NB4 (cell line): ENCODE measurements at places on chromosomes 13 and 19.

DNA sequence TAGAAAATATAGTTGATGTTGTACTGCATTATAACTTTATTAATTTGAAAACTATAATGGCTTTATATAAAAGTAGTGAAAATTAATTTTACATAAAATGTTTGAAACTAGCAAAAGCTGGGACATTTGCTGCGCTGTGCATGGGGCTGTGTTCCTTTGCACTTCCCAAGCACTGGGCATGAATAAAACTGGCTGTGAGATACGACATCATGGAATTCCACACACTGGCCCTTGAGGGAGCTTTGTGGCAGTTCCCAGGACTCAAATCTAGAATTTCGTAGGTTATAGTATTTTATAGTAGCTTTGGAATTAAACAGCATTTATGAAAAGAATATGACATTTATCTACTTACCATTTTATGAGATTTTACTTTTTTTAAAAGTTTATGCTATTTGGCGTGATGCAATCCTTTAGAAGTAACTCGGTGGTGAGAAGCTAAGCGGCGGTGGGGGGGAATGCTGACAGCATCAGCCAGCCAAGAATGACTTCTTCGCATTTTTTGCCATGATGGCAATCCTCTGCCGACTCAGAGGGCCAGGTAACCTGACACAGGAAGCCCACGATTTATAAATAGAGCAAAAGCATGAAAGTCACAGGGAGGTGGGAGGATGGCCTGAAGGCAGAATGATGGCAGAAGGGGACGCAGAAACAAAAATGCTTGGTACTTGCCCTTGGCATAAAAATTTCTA is 553.5 kb downstream of the MYO16 start:
- DNase-seq, result no peak

GRCh38 chr13:101881593-101881992 is 429.1 kb downstream of the ITGBL1 start:
- no peak for DNase-seq

DNA sequence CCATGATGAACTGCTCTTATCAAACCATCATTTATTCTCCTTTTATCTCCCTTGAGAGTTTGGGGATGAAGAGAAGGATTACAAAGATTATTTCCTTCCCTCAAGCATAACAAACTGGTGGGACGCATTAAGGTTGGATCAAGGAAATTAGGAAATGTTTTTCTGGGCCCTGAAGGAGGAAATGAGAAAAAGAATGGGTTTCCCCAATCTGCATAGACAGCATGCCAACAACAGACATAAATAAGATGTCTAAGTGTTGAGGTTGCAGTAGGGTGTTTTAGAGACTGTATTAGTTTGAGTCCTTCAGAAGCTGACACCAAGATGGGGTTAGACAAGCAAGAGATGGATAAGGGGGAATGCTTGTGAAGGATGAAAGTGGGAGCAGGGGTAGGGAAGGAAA is 7.3 kb downstream of the EPSTI1 start:
- DNase-seq, result no peak

DNA sequence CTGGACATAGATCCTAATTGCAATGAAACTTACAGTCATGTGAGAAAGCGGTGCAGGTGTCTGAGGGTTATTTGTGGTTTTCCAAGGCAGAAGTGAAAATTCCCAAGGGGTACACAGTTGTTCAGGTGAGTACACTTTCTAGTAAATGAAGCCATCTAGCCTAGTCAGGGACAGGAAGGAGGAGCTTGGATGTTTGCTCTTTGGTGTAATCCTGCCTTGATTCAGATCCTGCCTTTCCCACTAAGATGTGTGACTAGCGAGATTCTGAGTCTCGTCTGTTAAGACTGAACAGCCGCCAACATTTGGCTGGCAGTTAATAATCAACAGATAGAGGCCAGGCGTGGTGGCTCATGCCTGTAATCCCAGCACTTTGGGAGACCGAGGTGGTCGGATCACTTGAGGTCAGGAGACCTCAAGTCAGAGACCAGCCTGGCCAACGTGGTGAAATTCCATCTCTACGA is 2.5 kb downstream of the RPS9 start:
- DNase-seq, result no peak

DNA sequence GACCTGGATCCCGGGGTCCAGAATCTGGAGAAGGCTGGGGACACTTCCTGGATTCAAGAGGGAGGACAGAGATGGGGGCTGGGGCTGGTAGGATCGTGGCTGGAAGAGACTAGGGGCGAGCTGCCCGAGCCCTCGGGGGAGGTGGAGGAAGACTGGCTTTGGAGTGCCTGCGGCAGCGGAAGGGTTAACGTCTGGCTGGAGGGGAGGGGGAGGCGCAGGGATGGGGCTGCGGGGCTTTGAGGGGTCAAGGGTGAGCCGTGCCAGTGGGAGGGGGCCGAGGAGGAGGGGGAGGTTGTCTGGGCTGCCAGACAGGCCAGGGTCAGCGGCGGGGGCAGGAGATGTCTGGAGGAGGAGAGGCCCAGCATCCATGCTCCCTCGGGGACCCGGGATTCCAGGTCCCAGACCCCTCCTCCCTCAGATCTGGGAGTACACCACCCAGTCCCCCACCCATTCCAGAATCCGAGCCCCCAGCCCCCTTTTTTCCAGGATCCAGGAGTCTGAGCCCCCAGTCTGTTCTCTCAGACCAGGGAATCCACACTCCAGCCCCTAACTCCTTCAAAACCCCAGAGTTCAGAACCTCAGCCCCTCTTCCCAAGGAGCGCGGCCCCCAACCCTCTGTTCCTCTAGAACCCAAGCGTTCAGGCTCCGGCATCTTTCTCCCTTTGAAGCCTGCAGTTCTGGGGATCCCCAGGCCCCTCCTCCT is 3.2 kb upstream of the SPACA6 start:
- no peak for DNase-seq
